ENCODE measurements at places on chromosomes 12 and 14. TPM values are rescaled to one million over a fixed set of nuclear protein-coding genes. Genes with fewer than 3 reads are reported as not detected.

Gene PPP4R4
- not detected for total RNA-seq

Gene DDX24
- 127 TPM for total RNA-seq

Gene LMNTD1
- total RNA-seq, result not detected

Gene AMHR2
- 15.0 TPM for total RNA-seq

- DNase-seq, result peak; percentile 7
Measured at GRCh38 chr14:36281309-36281708, 39.1 kb downstream of the MBIP start.

GRCh38 chr12:95789126-95790032 lies 1.2 kb downstream of the NTN4 start:
- DNase-seq, result no peak

GRCh38 chr14:102979406-102979805 lies 56.9 kb downstream of the AMN start:
- no peak for DNase-seq

DNA sequence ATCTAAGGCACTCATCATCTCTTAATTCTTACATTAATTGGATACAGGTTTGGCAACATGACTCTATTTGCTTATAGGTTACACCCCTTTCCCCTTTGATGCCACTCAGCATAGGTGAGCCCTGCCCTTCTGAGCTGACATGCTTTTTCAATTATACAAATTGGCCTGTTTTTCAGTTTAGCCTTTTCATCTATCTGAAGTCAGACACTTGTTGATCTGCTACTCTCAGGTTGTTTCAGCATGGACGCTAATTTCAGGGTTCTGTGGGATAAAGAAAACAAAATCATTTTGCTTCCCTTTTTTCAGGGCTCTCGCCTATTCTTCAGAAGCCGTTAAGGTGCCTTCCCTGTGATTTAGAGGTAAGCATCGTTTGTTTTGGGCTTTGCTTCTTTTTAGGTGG lies 55.3 kb downstream of the DACT1 start:
- no peak for DNase-seq

DNA sequence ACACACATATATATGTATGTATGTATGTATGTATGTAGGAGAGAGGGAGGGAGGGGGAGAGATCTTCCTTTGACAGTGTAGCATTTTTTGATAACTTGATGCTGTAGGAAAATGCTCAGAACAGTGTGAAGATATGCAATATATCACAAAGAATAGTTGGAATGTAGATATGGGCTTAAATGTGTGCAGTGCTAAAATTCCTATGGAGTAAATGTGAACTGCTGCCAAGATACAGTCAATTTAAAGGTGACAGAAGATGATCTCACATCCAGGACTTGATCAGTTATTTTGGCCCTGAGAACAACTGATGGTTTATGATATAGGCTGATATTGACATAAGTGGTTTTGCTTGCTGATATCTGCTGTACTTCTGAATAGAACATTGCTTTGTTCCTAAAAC lies 84.2 kb downstream of the DAAM1 start:
- DNase-seq, result no peak

DNA sequence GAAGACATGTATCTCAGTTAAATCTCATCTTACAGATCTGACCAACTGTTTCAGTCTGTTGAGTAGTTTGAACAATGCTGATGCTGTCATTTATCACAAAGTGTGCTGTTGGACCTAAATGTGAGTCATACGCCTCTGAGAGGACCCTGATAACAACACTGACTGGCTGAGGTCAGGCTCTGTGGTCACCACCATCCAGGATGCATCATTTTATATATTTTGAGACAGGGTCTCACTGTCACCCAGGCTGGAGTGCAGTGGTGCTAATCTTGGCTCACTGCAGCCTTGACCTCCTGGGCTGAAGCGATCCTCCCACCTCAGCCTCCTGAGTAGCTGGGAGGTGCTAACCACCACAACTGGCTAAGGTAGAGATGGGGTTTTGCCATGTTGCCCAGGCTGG lies 181.0 kb upstream of the RGS6 start:
- peak; percentile 52 for DNase-seq

DNA sequence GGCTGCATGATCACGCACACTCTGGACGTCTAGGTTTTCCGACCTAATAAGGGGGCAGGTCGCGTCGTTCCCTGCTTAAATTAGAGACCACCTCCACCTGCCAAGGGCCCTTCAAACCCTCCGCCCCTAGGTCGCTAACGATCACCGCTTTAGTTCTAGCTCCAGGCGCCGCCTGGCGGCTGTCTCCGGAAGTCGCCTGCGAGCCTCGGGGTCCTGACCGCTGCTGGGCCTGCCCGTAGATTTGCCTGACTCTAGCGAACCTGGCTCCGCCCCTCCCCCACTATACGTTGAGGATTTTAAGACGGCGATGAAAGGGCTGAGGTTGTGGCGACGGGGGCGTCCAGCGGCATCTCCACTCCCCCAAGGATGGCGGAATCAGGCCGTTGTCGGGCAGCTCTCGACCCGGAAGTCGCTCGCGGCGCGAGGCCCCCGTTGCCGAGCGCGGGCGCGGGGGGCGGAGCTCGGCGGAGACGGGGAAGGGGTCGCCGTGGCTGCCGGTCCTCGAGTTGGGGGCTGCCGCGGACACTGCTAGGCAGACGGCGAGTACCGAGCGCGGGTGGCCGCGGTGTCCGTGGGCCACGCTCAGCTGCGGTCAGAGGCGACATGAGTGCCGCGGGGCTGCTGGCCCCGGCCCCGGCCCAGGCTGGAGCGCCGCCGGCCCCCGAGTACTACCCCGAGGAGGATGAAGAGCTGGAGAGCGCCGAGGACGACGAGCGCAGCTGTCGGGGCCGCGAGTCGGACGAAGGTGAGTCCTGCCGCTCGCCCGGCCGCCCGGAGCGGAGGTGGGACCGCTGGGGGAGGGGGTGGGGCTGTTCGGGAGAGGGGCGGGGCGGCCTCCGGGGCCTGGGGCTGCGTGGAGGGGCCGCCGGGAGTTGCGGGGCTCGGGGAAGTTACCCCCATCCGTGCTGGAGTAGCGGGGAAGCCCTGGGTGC lies at the start of gene SUDS3:
SUDS3 (plus strand) TSS at position 467 of the 932 bp plus-strand sequence; CDS start at position 604, 137 bp downstream.
- peak; percentile 92 for DNase-seq

GRCh38 chr12:9081667-9082427 lies 33.9 kb downstream of the A2M start:
- DNase-seq, result no peak

GRCh38 chr14:55151601-55152000 lies 22.5 kb downstream of the LGALS3 start:
- DNase-seq, result no peak
